ENCODE measurements at places on chromosomes 1 and 21. TPM values are rescaled to one million over a fixed set of nuclear protein-coding genes. Genes with fewer than 3 reads are reported as not detected.

Gene BRDT
- polyA plus RNA-seq, result not detected

Gene C1QC
- 8.5 TPM for polyA plus RNA-seq

DNA sequence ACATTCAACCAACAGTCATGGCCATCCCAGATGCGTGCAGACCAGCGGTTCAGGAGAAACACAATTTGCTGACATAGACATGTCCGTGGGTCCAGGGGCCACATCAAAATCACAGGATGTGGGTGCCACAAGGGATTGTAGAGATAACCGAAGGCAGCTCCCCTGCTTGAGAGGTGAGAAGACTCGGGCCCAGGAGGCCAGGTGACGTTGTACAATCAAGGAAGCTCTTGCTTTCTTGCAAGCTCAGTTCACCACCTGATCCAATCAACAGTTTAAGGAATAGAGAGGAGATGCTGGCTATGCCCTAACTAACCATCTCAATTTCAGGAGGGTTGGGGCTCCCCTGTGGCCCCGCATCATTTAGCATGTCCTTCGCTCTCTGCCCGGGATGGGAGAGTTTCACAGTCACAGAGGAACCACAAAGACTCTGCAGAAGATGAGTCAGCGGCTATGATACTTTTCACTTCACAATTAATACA lies 19.5 kb downstream of the UBASH3A start:
- no peaks in the 10 kb centered on the region for H3K4me1 ChIP-seq
- no peak overlapping the region for H3K4me3 ChIP-seq
- no peak for DNase-seq
- H3K36me3 ChIP-seq, result no peaks in the 10 kb centered on the region
- H3K27ac ChIP-seq, result no peak overlapping the region

DNA sequence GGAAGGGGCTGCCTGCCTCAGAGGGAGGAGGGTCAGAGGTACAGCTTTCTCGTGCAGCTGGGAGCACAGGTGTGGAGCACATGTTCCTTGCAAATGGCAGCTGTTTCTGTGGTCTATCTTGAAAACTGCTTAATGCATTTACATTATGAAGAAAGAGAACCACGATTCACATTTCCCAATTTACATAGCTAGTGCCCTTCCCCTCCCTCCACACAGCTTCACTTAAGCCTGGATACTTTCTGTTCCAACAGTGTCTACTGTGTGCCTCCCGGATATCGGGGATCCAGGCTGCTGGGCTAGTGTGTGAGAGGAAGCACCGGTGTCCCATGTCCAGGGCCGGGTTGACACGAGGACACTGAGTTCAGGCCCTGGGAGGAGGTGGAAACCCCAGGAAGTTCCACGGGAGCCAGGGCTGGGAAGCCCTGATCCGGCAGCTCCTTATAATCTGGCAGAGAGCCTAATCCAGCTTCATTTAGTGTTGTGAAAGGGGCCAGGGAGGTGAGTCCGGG lies 31.6 kb downstream of the TMCC2 start:
- no peaks in the 10 kb centered on the region for H3K4me1 ChIP-seq
- H3K4me3 ChIP-seq, result no peak overlapping the region
- no peak for DNase-seq
- H3K27me3 ChIP-seq, result no peaks in the 10 kb centered on the region

- no peak overlapping the region for H3K27ac ChIP-seq
- H3K4me3 ChIP-seq, result no peak overlapping the region
- no peaks in the 10 kb centered on the region for H3K36me3 ChIP-seq
- no peaks in the 10 kb centered on the region for H3K27me3 ChIP-seq
These were observed 130.8 kb downstream of the BRINP2 start for GRCh38 chr1:177301425-177302124.
